ENCODE measurements at places on chromosomes 11 and 22. TPM values are rescaled to one million over a fixed set of nuclear protein-coding genes. Genes with fewer than 3 reads are reported as not detected.

DNA sequence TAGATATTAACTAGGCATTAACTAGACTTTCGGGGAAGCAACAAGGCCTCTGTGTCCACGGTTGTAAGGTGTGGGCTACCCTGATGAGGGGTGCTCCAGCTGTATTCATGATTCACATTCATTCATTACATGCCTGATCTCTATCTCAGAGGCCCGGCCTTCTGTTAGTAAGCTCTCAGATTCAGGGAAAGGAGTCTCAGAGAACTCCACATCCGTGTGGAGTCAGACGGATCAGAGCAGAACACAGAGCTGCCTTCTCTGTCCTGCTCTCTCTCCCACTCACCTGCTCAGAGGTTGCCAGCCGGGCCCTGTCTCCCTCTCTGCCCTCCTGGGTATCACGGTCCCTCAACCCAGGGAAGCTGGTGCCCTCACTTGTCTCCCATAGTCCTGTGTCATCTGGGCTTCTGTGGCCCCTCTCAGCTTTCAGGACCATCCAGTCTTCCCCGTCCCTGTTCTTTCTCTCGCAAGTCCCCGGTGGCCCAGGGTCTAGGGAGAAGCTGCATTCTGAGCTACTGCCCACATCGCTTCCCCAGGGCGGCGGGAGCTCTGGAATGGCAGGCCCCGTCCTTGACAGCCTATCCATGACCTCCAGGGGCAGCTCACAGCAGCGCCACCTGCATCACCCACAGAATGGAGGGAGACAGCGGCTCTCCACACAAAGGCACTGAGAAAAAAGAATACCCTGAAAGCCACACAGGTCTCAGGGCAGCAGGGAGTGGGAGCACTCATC, 4.3 kb downstream of the TP53AIP1 start:
- H3K36me3 ChIP-seq, result no peaks in the 10 kb centered on the region
- H3K4me1 ChIP-seq, result no peaks in the 10 kb centered on the region
- H3K27ac ChIP-seq, result no peak overlapping the region
- no peak for DNase-seq
- peaks cover 2% of the 10 kb centered on the region for H3K27me3 ChIP-seq

The CASP5 gene
- not detected for total RNA-seq

The DBX1 gene
- 0.15 TPM for total RNA-seq

DNA sequence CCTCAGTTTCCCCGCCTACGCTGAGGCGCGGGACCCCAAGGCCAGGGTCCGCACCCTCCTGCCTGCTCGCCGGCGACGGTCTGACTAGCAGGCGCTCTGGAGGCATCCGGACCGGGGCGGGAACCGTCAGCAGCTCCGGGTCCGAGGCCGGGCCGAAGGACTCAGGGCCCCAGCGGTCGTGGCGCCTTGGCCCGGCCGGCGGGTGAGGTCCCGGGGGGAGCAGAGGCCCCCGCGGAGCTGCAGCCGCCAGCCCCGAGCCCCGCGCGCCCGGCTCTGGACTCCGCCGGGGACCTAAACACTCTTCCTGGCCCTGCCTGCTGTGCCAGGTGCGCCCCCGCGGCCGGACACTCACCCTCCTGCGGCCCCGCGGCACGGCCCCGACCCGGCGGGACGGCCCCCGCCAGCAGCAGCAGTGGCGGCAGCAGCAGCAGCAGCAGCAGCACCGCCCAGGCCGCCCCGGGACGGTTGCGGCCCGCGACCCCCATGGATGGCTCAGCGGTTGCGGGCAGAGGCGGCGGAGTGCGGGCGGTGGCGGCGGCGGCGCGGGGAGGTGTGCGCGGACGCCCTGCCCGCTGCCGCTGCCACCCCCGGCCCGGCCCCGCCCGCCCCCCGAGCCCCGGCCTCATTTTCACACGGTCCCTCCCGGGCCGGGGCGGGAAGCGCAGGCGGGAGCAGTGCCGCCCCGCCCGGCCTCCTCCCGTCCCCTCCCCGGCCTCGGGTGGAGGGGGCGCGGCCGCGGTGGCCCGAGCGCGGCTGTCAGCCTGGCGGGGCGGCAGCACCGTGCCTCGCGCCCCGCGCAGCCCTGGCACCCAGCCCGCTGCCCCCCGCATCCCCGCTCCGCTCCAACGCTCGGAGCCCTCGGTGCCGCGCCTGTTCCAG, at the start of gene SCUBE2:
SCUBE2 (minus strand) TSS at position 556 of the 879 bp plus-strand sequence; CDS start at position 485, 71 bp downstream.
- peak within 1 kb of the TSS; percentile 81 for H3K4me3 ChIP-seq
- peak; percentile 45 for DNase-seq
- peaks cover 2% of the 10 kb centered on the region for H3K36me3 ChIP-seq
- no peak within 1 kb of the TSS for H3K27ac ChIP-seq

The PIH1D2 gene
- 1.4 TPM for total RNA-seq

- no peaks in the 10 kb centered on the region for H3K27me3 ChIP-seq
- no peak overlapping the region for H3K27ac ChIP-seq
- H3K4me1 ChIP-seq, result peaks cover 3% of the 10 kb centered on the region
- DNase-seq, result peak; percentile 71
These were observed 222.9 kb downstream of the NAV2 start for GRCh38 chr11:19935507-19935906.

The HORMAD2 gene
- not detected for total RNA-seq

DNA sequence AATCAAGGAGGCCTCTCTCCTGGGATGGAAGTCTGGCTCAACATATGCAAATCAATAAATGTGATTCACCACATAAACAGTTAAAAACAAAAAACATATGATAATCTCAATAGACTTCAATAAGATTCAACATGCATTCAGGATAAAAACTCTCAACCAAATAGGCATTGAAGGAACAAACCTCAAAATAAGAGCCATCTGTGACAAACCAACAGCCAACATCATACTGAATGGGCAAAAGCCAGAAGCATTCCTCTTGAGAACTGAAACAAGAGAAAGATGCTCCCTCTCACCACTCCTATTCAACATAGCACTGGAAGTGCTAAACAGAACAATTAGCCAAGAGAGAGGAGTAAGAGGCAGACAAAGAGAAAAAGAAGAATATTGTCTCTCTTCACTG, 54.0 kb upstream of the SEZ6L start:
- DNase-seq, result no peak
- no peak overlapping the region for H3K27ac ChIP-seq
- 0 out of 2 replicates have a peak, but pooled peaks cover 4% of the 10 kb centered on the region for H3K36me3 ChIP-seq
- no peaks in the 10 kb centered on the region for H3K27me3 ChIP-seq
- no peak overlapping the region for H3K4me3 ChIP-seq
- no peaks in the 10 kb centered on the region for H3K4me1 ChIP-seq

GRCh38 chr11:118438314-118438931, 2.1 kb downstream of the KMT2A start:
- H3K27ac ChIP-seq, result no peak overlapping the region
- DNase-seq, result peak; percentile 63
- H3K4me1 ChIP-seq, result peaks cover 4% of the 10 kb centered on the region
- peak overlapping the region; percentile 91 for H3K4me3 ChIP-seq

GRCh38 chr11:117221775-117222517, 9.9 kb downstream of the PCSK7 start:
- no peak overlapping the region for H3K27ac ChIP-seq
- H3K27me3 ChIP-seq, result no peaks in the 10 kb centered on the region
- no peaks in the 10 kb centered on the region for H3K4me1 ChIP-seq
- H3K4me3 ChIP-seq, result no peak overlapping the region
- H3K36me3 ChIP-seq, result peaks cover 37% of the 10 kb centered on the region
- no peak for DNase-seq

GRCh38 chr11:58133309-58134076, 8.2 kb upstream of the OR9I1 start:
- peaks cover 4% of the 10 kb centered on the region for H3K4me1 ChIP-seq
- H3K4me3 ChIP-seq, result no peak overlapping the region
- H3K27ac ChIP-seq, result no peak overlapping the region
- no peaks in the 10 kb centered on the region for H3K27me3 ChIP-seq
- no peak for DNase-seq
